ENCODE measurements at places on chromosomes 12 and 14.

DNA sequence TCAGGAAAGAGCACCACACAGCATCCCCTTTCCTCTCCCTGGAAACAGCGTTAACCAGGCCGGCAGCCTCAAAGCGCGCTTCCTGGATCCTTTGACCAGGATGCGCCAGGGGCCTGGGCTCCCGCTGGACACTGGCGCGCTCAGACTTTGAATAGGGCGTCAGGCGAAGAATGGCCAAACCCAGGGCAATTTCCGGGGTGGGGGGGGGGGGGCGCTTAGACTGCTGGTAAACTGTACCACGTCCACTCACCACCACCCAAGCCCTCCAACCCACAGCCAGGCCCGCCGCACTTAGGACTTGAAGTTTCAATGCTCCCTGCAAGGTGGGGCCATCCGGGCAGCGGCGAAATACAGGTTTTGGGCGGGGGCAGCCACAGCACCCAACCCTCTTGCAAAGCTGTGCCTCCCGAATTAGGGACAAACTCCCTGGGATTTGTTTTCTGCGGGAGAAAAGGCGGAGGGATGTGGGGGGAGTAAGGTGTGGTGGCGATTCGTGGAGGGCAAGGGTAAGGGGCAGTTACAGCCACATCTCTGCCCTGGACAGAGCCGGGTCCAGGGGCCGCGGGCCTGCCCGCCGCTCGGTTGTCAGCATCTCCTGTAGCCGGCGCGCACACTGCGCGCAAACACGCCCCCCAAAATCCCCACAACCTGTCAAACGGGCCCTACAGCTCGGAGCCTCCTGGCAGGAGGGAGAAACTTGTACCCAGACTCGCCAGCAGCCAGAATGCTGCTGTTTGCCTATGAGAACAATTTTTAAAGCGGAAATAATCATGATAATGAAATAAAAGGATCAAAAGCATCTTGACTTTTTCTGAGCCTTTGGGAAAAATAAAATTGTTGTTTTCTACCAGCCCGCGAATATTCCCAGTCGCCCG, 958 bp downstream of the RTN1 start:
- DNase-seq: no peak

DNA sequence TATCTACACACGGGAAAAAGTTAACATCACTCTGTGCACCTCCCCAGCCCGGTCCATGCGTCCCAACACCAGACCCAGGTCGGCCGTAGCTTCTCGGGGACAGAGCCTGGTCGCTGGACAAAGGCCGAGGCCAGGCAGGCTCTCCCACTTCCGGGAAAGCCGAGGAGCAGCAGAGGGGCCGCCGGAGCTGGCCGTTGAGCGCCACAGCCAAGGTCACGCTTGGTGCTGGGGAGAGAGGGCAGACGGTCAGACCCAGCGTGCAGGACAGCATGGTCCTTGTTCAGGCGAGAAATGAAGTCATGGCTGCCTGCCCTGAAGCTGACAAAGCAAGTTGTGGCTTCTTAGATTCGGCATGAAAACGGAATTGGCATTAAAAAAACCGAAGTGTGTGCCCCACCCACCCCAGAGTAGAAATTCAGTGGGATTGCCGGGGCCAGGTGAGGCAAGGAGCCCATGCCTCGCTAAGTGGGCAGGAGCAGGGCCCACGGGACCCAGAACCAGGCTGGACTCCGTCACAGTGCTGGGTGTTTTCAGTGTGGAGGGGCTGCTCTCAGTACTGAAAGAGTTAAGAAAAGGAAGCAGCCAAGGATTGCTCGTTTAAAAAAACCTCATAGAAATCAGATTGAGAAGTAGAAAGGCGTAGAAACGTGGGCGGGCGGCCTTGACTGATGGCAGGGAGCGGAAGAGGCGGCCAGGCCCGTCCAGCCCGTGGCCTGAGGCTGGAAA, 4.3 kb downstream of the ARL6IP4 start:
- DNase-seq: no peak

- DNase-seq: no peak
Observed at GRCh38 chr14:76759589-76759988, 1.7 kb upstream of the VASH1 start.

- no peak for DNase-seq
Observed at GRCh38 chr12:102811110-102811737, 105.8 kb downstream of the PAH start.

GRCh38 chr14:55454264-55455002, 14.0 kb upstream of the TBPL2 start:
- peak; percentile 91 for DNase-seq

DNA sequence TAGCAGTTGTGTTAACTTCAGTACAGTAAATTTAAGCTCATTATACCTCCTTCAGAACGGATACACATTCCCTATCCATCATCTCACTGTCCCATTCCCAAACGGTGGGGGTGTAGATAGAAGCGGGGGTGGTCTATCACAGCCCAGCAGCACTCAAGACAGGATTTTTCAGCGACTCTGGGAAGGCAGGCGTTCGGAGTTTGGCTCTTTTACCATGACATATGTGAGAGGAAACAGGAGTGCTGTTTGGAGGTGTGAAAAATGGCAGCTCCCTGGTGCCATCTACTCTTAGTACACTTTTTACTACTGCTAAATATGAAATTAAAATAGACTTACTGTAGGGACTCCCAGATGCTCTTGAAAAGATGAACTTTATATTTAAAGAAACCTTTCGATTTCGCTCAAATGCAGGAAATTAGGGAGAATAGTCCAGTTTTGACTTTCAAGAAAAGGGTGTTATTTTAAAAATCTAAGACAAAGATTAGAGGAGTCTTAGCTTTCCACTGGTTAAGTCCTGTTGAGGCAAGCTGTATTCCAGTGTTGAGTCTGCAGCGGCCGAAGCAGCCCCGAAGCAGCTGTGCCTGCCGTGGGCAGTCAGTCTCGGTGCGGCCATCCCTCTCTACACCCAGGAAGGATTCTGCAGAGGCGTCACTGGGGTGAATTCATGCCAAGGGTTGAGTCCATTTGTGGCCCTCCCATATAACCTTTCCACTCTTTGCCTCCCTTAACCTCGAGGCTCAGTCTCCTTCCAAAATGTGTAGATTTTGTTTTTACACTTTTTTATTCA, 42.1 kb downstream of the KCNMB4 start:
- no peak for DNase-seq

DNA sequence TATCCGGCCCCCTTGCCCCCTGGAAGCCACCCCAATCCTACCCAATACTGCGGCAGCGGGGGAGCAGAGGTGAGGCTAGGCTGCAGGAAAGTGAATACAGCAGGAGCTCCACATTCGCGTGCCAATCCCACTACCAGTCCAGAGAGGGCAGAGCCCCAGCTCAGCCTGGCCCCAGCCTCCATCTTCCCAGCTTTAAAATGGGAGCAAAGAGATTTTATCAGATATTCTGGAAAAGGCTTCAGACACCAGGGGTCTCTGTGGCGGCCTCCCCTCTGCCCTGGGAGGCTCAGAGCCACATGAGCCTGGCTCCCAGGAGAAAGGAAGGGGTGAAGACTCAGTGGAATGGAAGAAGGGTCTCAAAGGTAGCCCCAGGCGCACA, 72.7 kb downstream of the NCOR2 start:
- DNase-seq: no peak

DNA sequence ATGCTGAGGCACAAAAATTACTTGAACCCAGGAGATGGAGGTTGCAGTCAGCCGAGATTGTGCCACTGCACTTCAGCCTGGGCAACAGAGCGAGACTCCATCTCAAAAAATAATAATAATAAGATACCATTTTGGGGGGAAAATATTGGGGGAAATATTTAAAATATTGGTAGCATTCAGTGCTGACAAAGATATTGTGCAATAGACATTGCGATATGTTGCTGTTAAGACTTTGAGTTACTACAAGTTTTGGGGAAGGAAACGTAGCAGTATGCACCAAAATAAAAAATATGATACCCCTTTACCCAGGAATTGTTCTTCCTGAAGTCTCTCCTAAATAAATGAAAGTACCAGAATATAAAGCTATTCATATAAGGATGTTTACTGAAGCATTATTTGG, 37.7 kb upstream of the MYBPC1 start:
- DNase-seq: no peak

DNA sequence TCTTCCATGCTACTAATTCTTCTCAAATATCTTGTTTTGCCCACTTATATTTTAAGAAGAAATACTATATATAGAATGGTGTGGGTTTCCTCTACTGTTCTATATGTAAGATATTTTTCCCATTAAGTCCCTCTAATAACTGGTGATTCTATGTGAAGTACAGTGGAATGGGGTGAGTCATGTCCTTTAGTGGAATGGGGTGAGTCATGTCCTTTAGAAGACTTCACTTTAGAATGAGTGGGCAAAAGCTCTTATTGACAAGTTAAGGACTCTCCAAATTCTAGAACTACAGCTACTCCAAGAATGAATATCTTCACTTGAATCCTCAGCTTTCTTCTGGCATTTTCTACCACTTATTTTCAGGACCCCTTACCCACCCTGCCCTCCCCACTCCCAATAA, 349.9 kb downstream of the ETNK1 start:
- no peak for DNase-seq

- no peak for DNase-seq
Observed at GRCh38 chr12:126558219-126558618, 1493.0 kb downstream of the AACS start.

DNA sequence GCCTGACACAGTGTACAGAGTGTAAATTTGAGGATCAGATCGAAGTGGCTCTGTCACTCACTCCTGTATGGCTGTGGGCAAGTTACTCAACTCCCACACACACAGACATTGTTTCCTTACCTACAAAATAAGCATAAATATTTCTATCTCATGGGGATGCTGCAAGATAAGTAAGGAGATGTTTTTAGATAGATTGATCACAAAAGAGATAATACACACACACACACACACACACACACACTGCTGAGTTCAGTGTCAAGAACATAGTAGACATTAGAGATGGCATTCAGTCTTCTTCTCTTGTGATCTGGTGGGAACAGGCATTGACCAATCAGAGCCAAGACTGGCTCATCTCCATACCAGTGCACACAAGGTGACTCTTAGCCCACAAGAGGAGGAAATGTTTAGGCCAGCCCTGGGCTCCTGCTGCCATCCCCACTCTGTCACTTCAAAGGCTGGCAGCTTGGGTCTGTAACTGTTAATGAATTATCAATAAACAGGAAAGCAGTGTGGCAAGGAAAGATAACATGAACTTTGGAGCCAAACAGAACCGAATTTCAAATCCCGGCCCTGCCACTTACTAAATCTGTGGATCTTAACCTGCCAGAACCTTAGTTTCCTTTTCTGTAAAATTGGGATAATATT, 3.4 kb upstream of the RNASE8 start:
- DNase-seq: no peak

- no peak for DNase-seq
Observed at GRCh38 chr14:99512571-99513182, 31.5 kb downstream of the CCNK start.

DNA sequence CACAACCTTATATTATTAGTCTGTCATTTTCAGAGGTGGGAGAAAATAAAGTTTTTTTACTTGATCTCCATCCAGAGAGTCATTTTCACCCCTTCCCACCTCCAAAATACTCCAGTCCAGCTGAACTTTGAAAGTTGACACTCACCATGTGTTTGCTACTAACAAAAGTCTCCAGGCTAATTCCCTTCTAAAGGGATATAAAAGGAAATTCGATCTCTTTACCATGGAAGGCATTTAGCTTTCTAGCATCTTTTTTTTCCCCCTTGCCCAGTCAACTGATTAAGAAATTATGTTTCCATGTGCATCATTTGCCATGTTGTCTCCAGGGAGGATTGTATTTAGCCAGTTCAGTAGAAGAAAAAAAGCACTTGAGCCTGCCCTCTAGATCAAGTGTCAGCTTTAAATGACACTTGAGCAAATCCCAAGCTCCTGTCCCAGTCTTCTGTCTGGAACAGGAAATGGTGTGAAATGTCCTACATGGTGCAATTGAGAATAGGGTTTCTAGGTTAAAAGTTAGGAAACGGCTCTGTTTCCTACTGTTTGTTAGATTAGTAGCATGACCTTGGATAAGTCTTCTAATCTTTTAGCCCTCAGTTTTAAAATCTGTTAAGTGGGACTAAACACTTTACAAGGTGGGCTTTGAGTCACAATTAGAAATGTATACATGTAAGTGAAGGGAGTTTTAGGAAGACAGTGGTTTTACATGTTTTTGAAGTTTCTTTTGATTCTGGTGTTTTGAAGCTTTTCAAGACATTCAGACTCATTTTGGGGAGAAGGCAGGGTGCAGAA, 67.2 kb downstream of the GNS start:
- no peak for DNase-seq

- no peak for DNase-seq
Observed at GRCh38 chr14:78450669-78451318, 280.6 kb downstream of the NRXN3 start.
